Activated T-cell treated with anti-CD3 and anti-CD28 coated beads for 1 hour (primary cell): ENCODE measurements at places on chromosomes 1 and 21.

GRCh38 chr1:234911787-234912186 is 216.8 kb downstream of the TOMM20 start:
- peak; percentile 31 for DNase-seq

DNA sequence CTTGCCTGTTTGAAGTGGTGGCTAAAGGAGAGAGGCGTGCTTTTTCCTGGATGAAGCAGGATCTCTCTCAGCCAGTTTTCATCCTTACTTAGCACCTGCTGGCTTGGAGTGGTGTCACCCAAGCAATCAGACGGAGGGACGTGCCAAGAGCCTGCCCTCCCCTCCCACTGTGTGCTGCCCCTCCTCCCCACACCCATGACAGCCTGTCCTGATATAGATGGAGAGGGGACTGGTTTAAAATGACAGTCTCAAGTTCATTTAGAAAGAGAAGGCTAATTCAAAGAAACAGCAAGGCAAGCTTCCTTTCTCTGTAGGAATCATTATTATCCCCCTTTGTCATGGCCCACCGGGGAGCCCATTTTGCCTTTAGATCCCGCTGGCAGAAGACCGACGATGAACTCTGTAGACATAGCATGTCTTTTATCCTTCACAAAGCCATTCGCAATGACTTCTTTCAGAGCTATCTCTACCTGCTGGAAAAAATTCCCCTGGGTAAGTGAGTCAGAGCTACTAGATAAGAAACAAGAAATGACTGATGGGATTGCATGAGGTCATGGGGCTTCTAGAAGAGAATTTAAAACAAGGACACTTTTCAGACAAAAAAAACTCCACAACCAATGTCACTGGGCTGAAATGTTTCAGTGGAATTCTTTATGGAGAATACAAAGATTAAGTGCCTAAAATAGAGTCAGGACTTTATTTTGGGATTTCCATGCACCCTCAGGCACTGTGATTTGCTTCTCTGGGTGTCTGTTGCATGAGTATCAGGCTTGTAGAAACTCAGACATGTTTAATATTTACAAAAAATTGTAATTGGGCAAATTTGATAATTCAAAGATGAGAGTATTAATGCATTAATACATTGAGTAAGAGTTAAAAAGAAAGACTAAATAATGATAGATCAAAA is at the start of gene NTMT2:
TSS of gene NTMT2 (plus strand) at position 190 of the 907 bp plus-strand sequence. CDS start at position 339, 149 bp downstream.
- no peak for DNase-seq

- no peak for DNase-seq
These were observed 93.7 kb downstream of the NTMT2 start for GRCh38 chr1:170239445-170239844.

- DNase-seq = no peak
These were observed 362.2 kb upstream of the LYPLAL1 start for GRCh38 chr1:218811497-218811896.

DNA sequence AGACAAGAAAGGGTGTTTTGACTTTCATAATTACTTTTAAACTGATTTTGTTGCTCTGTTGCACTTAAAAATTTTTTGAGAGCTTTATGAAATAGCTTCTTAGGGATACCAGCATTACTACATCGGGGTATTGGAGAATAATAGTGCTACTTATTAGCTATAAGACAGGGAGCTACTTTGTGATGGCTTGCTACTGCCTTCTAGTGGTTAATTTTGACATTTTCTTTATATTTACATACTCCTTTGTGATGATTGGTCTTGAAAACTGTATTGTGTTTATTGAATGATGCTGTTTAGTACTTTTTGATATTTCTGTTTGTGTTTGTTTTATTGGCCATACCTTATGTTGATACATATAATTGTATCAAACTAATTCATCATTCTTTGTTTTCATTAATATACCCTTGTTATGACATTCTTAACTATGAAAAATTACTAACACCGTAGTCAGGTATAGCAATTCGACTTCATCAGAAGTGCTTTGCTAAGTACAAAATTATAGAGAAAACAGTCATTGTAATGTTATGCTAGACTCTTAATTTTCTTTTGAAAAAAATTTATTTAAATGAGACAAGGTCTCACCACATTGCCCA is 85.5 kb downstream of the CLIC4 start:
- no peak for DNase-seq

GRCh38 chr21:31887391-31887841 is 14.6 kb downstream of the HUNK start:
- DNase-seq = no peak

DNA sequence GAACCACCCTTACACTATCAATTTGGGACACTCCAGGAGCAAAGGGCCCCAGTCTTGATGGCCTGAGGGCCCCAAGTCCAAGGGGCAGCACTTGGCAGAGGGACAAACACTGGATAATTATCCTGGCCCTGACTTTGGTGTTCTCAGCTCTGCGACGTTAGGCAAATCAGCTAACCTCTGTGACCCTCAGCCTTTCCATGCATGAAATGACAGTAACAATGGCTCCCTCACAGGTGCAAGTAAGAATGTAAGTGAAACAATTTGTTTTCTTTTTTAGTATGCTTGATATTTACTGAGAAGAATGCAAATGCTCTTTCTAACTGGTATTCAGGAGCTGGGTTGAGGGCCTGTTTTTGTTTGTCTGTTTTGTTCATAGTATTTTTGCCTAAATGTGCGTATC is 61.6 kb upstream of the PRDX6 start:
- DNase-seq = no peak
